Neural progenitor cell (in vitro differentiated cells): ENCODE measurements at places on chromosomes 12 and 14.

GRCh38 chr14:39431416-39432178, 636 bp downstream of the FBXO33 start:
- peak; percentile 73 for DNase-seq

DNA sequence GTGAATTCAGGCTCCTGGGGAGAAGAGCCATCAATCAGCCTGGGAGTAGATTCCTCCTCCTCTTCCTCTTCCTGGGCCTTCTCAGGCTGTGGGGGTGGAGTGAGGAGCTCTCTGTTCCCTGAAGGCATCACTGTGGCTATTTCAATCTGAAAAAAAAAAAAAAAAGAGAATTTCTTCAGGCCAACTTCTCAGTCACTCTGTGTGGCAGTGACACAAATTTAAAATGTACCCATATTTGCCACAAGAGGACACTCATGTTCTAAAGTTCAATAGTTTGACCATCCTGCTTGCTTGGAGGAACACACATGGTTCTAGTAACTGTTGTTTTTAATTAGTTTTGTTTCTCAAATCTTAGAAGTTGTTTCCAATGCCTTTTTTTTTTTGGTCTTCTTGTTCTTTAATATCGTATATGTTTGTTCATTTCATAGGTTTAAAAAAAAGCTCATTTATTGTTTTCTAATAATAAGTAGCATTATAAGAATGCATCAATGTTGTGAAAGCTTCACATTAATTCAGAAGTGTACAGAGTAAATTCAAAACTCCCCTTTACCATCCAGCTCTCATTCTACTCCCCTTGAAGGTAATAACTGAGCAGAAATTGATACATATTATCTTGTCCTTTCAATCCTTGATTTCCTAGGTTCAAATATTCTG, 23.3 kb upstream of the CCER1 start:
- peak; percentile 55 for DNase-seq

- no peak for DNase-seq
Observed at GRCh38 chr12:7859552-7859951, 13.2 kb downstream of the SLC2A14 start.

- DNase-seq: peak; percentile 15
Observed at GRCh38 chr12:55067701-55068100, 47.9 kb downstream of the NEUROD4 start.

DNA sequence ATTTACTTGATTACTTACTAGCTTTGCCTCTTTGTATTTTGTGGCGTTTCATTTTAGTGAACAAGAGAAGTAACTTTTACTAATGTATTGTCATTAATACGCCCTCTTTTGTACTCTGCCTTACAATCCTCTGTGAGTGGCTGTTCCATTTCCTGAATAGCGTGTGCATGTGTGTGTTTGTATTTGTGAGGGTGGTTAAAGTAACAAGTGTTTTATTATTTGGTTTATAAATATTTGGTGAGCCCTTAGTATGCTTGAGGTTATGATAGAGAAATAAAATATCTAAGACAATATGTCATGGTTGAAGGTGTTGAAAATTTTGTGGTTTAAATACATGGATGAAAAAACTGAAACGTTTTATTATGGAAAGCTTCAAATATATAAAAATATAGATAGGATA, 71.7 kb upstream of the REP15 start:
- no peak for DNase-seq
